SIG-M5 (cell line): ENCODE measurements at places on chromosomes 16 and 17.

GRCh38 chr17:43671031-43671692 is 9.4 kb upstream of the MEOX1 start:
- no peak for DNase-seq

GRCh38 chr17:82320956-82321927 is 3.8 kb upstream of the CD7 start:
- DNase-seq = no peak

- no peak for DNase-seq
These were observed 39.9 kb downstream of the UBE2G1 start for GRCh38 chr17:4326608-4327007.

DNA sequence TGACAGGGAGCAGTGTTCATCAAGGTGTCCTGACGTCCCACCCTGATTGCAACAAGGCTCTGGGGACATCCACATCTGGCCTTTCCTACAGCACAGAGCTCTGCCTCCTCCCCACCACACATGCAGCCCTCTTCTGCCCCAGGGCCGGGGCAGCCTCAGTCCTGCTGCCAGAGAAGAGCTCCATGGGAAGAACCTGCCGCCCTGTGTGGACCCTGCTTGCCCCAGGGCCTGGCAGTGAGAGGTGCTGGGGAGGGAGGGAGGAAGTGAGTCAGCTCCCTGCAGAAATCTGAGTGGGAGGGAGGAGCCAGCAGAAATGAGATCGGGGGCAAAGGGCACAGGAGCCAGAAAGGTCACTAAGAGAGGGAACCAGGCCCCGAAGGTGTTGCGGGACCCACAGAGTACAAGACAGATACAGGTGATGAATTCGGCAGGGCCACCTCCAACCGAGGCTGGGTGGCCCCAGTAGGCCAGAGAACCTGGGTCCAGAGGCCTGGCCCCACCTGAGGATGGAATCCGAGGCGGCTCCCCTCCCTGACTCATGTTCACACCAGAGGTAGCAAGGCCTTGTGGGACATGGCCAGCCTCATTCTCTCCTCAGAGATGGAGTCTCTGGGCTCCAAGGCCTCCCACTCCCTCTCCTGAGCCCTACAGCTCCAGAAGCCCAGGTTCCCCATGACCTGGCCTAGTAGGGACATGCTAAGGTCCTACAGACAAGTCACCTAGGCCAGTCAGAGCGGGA is 24.8 kb downstream of the MYO18A start:
- no peak for DNase-seq

DNA sequence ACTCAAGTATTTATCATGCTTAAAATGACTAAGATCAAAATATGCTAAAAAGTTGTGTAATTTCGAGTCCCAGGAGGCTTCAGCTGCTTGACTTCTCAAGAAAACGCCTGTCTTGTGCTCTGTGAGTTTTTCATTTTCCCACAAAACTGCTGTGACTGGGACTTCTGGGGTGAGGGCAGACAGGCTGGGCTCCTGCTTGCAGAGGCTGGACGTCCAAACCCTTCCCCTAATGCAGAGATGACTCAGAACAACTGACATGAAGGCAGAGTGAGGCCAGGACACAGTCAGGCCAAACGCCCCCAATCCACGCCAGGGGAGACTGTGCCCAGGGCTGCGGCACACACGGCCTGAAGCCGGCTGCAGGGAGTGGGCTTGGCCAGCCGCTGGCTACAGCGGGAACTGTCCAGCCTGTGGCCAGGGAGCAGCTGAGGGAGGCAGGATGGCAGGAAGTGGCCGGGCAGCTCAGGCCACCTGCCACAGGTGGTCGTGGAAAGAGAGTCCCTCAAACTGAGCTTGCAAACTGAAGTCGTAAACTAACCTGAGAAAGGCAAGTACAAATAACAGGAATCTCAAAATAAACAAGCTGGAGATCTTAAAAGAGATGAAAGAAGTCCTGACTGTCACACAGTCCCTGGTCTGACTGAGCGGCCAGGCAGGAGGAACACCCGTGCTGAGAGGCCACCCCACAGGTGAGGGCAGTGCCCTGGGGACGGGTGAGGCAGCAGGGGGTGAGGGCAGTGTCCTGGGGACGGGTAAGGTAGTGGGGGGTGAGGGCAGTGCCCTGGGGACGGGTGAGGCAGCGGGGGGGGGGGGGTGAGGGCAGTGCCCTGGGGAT is 21.3 kb upstream of the HEXD start:
- no peak for DNase-seq

GRCh38 chr16:46972429-46973206 is 856 bp downstream of the DNAJA2 start:
- no peak for DNase-seq

GRCh38 chr16:86384263-86384649 is 126.1 kb upstream of the FOXF1 start:
- DNase-seq = no peak

DNA sequence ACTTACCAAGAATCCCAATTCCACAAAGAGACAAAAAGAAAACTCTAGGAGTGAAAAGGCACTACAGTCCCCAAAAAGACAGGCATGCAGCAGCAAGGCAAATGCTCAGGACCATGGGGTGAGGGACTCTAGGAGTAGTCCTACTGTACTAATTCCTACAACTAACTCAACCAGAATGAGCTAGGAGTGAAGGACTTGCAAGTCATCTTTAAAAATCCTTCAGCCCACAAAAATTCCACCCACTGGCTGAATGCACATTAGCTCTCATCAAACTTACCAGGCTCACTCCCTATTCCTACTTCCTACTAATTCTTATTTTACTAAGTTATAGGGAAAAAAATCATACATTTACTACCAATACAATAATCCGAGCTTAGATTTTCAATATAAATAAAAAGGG is 141.7 kb upstream of the C17orf78 start:
- no peak for DNase-seq

GRCh38 chr16:82082543-82083244 is 47.6 kb downstream of the HSD17B2 start:
- DNase-seq = no peak

DNA sequence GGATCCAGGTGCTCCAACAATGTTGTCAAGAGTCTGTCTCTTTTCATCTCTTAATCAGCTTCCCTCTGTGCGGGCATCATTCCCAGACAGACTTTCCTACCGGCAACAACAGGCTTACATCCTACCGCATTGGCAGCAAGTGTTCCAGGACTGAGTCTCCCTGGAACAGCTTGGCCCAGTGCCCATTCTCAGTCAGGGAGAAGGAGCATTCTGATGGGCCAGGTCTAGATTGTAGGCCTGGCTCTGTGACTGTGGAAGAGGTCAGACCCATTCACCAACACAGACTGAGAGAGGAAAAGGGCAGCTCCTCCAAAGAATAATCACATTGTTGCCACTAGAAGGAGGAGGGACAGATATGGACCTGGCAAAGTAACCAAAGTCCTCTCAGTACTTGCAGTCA is 68.1 kb upstream of the TMEM132E start:
- DNase-seq = no peak

- no peak for DNase-seq
These were observed 68.6 kb downstream of the HAPSTR1 start for GRCh38 chr16:9159839-9160550.
